ENCODE measurements at places on chromosomes 7 and 10.

GRCh38 chr7:16801111-16801542, 3.7 kb downstream of the AGR2 start:
- DNase-seq = no peak

- no peak for DNase-seq
Measured at GRCh38 chr10:133253361-133253955, 15.8 kb downstream of the VENTX start.

DNA sequence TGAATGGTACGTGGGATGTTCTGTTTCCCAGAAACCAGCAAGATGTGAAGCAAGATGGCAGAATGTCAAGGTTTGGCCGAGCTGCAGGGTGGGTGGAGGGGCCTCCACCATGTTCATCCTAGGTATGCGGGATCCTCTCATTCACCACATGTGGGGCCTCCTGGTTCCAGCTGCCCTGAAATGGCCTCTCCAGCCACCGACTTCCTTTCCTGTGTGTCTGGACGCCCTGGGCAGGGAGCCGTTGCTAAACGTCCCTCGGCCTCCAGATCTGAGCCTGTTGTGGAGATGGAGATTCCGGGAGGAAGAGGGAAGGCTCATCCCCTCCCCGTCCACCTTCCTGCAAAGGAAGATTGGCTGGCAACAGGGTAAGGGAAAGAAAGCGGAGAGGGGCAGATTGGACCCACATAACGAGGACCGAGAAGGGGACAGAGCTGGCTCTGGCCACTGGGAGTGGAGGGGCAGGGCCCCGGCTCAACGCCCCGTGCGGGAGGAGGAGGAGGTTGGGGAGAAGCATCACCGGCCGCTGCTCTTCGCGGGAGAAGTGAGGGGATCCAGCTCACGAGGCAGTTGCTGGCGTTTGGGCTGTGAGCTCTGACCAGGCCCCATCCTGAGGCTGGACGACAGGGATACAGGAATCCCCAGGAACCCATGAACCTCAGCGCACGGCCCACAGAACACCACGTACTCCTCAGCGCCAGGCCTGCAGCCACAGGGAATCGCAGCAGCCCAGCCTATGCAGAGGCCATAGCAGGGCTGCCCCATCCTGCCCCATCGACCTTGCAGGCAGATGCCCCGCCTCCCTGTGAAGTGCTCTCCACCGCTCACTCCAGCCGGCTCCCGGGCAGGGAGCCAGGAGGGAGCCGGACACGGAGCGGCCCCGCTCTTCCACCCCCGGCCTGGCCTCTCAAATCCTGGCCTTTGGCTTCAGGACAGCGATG, 98.3 kb downstream of the FOXL3 start:
- no peak for DNase-seq

DNA sequence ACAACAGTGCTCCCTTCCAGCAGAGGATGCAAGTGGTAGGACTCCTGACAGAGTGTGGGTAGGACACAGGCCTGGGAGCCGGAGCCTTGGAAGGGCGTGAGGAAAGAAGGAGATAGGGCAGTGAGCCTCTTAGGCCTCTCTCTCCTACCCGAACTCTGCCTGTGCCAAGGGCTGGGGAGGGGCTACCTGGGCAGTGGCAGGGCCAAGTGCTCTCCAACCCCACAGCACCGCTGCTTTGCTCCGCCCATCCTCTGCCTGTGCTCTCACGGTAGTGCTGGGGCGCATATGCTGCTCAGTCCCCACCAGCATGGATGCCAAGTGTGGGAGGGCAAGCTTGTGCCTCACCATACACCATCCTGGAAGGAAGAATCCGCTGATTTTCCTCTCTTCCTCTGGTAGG, 7.5 kb downstream of the FAM131B start:
- DNase-seq = no peak

DNA sequence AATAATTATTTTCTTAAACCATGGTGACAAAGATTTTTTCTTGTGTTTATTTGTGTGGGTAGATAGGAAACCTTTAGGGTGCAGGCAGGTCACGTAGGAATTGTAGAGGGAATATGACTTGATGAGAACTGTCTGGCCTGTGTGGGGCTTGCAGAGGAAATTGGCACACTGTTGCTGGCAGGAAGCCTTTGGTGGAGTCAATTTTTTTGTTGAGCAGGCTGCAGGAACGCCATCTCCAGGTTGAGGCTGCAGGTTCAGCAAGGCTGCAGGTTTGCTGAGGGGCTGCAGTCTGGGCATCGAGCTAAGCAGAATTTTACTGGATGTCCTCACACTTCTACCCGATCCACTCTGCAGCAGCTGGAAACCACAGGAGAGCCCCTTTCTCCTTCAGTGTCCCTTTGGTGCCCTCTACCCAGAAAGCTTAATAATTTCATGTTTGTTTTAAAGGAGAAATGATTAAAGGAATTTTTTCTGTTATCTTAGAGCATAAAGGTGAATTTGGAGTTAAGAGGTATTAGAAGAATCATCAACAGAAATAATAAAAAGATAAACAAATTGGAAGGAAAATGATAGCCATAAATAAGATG, 37.0 kb downstream of the TBC1D12 start:
- no peak for DNase-seq

GRCh38 chr10:57925045-57925444, 342.6 kb downstream of the IPMK start:
- DNase-seq = no peak

DNA sequence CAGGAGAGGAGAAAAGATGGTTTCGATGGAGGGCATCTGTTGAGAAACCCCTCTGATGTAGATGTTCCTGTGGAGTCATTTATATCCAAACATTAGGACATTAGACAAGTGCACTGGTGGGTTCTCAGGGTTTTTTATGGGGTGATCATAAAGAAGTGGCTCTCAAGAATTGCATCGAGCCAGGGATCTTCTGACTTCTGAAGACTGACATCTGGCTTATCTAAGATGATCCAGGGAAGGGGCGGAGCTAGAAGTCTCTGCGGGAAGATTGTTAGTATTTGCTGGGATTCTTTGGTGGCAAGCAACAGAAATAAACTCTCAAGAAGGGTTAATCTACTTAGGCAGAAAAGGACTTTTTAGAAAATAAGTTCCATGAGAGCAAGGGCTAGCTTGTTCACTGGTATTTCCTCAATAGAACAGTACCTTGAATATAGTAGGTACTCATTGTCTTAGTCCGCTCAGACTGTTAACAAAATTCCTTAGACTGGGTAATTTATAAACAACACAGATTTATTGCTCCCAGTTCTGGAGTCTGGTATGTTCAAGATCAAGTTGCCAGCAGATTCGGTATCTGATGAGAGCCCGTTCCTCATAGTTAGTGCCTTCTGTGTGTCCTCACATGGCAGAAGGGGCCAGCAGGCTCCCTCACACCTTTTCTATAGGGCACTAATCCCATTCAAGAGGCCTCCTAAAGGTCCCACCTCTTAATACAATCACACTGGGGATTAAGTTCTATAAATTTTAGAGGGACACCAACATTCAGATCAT, 28.5 kb upstream of the SYPL1 start:
- DNase-seq = no peak

GRCh38 chr7:98051118-98051744, 55.4 kb upstream of the LMTK2 start:
- peak; percentile 52 for DNase-seq

DNA sequence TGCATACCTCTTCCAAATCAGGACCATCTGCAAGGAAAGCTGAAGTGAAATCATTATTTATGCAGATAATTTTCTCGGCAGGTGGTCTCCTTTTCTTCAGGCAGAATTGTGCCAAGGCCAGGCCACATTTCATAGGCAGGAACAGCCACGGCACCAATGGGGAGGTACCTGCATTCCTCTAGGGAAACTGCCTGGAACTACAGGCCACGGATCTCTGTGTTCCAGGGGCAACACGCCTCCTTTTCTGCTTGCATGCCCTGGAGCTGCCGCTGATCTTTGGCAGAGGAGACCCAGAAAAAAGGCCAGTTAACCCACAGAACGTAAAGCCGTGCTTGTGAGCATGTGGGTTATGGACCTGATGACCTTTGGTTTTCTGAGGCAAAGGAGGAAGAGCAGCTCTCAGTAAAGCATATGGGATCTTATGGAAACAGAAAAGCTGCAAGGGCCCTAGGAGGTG, 111.2 kb upstream of the KIAA1217 start:
- DNase-seq = no peak

DNA sequence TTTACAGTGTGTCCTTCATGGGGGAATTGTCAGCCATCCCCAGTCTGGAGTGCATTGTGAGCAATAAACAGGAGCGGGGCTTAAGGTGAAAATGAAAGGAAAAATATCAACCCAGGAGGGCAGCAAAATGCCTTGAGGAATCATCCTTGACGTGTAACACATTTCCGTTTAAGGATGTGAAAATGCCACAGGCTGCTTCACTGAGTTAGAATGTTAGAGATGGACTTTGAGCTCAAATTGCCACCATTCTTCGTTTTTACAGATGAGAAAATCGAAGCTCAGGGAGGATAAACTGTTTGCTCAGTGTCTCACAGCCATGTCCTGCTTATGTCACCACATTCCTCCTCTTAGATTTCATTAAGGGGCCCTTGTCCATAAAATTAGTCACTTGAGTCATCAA, 23.1 kb downstream of the SORCS3 start:
- DNase-seq = no peak

- no peak for DNase-seq
Measured at GRCh38 chr7:7099584-7100014, 82.7 kb upstream of the C1GALT1 start.

DNA sequence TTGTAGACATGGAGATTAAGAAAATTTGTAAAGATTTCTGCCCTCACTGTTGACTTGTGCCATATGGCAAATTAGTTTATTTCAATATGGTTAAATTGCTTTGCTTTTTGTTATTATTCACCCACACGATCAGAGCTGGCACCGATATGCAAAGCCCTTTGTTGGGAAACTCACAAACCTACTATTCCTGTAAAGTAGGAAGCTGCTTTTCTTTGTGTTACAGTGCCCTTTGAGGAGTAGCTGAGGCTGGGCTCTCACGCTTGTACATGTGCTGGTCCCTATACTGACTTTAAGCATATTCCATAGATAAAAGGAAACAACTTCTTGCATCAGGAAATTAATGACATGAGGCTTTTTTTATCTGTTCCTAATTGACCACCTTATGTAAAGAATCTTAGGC, 17.6 kb upstream of the AOAH start:
- DNase-seq = no peak

- no peak for DNase-seq
Measured at GRCh38 chr10:3926258-3926657, 141.2 kb upstream of the KLF6 start.

GRCh38 chr7:112985377-112985987, 101.1 kb downstream of the GPR85 start:
- DNase-seq = no peak

Data from T-helper 2 cell (primary cell).